ENCODE measurements at places on chromosomes 2 and 18. TPM values are rescaled to one million over a fixed set of nuclear protein-coding genes. Genes with fewer than 3 reads are reported as not detected.

DNA sequence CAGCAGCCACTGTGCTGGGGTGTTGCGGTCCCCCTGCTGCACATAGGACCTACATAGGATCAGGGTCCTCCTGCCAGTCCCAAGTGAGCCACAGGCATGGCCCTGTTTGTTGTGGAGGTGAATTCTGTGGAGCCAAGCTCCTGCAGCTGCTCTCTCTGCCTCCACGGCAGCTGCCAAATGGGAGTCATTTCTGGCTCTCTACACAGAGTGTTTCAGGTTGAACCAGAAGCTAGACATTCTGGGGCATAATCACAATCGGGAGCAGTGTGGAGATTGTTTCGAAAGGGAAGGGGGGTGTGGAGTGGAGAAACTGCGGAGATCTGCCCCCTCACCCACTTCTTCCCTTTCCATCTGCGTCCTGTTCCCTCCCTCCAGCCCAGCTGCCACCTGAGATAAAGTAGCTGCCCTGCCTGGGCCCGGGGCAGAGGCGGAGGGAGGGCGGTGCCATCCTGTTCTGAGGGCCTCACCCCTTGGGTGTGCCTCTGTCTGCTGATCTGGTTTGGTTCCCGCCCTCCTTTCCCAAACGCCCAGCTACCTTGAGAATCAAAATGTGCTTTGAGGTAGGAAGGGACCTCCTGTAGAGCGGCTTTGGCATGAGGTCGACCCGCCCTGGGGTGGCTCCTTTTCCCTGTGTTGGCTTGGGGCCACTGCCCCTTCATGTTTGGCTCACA, 139.4 kb downstream of the WDSUB1 start:
- no peak for DNase-seq

DNA sequence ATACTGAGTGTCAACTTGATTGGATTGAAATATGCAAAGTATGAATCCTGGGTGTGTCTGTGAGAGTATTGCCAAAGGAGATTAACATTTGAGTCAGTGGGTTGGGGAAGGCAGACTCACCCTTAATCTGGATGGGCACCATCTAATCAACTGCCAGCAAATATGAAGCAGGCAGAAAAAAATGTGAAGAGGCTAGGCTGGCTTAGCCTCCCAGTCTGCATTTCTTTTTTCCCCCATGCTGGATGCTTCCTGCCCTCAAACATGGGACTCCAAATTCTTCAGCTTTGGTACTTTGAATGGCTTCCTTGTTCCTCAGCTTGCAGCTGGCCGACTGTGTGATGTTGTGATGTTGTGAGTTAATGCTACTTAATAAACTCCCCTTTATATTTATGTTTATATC, 577.4 kb downstream of the CPS1 start:
- no peak for DNase-seq

DNA sequence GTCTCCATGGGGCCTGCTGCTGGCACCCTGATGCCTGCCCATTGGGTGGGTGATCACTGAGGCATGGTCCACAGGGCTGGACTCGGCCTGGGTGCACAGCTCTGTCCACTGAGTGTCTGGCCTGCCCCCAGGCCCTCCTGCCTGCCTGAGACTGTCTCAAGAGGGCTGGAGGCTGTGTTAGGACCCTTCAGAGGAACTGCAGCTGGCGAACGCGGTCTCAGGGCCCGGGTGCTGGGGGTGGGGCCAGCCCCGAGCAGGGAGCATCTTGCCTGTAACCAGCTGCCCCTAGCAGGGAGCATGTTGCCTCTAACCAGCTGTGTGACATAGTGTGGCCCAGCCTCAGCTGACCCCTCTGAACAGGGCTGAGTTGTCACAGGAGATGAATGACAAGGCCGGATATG, 50.0 kb downstream of the TWIST2 start:
- no peak for DNase-seq

The LRP2 gene
- total RNA-seq, result 14.8 TPM

The CCDC178 gene
- not detected for total RNA-seq

- peak; percentile 36 for DNase-seq
Observed at GRCh38 chr2:9199716-9200632, 6.6 kb upstream of the ASAP2 start.

The GALR1 gene
- total RNA-seq, result 0.04 TPM

The CYS1 gene
- total RNA-seq, result 4.8 TPM
